Kidney epithelial cell (primary cell): ENCODE measurements at places on chromosomes 11 and 22.

DNA sequence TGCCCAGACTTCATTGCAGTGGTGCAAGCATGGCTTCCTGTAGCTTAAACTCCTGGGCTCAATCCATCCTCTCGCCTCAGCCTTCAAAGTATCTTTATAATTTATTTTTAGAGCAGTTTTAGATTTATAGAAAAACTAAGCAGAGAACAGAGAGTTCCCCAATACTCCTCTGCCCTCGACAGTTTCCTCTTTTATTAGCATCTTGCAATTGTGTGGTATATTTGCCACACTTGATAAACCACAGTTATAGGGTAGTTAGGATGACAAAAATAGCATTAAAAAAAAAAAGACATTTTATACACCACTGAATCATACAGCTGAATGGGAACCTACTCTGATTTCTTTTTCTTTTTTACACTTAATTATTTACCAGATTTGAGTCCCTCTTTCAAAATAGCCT, 31.2 kb downstream of the MS4A2 start:
- no peak for DNase-seq

GRCh38 chr22:39519681-39520225, 609 bp upstream of the ATF4 start:
- peak; percentile 93 for DNase-seq

DNA sequence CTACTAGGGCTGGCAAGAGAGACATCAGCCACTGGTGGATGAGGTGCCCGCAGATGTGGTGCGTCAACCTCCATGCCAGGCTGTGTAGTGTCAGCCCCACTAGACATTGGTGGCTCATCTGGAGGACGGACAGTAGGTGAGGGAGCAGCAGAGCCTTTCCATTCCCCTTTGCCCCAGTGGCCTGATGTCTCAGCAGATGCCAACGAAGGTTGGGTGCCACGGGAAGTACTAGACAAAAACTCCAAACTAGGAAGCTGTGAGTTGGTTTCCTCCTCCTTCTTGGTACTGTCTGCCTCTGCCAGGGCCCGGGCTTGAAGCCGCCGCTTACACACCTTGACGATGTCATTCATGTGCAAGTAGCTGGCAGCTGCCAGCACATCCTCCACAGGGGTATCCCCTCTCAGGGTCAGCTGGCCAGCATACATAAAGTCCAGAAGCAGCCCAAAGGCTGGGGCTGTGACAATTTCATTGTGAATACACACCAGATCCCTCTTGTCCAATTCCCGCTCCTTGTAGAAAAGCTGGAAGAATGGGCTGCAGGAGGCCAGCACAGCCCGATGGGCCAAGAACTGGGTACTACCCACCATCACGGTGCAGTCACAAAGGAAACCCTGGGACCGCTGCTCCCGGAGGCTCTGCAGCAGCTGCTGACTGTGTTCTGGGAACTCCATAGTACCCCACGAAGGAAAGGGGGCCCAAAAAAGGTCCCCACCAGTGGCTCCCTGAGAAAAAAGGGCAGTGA, 795 bp downstream of the ZBTB3 start:
- DNase-seq, result no peak

- DNase-seq, result no peak
These were observed 7.3 kb upstream of the FXYD2 start for GRCh38 chr11:117831661-117832415.

- no peak for DNase-seq
These were observed 43.7 kb upstream of the APOA1 start for GRCh38 chr11:116881143-116881542.
